GM12878 (cell line): ENCODE measurements at places on chromosomes 6 and 20.

GRCh38 chr6:116359131-116359530 is 11.6 kb upstream of the DSE start:
- no peak for DNase-seq

- no peak for DNase-seq
Observed at GRCh38 chr6:133360194-133360593, 119.0 kb downstream of the EYA4 start.

GRCh38 chr6:71246596-71246995 is 42.0 kb upstream of the OGFRL1 start:
- no peak for DNase-seq

DNA sequence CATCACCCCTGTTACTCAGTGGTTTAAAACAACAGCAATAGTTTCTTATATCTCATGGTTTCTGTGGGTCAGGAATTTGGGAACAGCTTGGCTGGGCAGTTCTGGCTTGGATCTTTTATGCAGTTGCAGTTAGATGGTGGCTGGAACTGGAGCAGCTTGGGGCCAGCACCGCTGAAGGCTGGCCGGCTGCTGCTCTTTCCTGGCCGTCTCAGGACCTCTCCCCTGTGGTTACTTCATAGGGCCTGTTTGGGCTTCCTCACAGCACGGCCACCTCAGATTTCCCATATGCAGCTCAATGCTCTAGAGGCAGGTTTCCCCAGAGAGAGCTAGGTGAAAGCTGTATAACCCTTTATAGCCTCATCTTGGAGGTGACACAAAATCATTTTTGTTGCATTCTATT is 15.6 kb downstream of the PKIG start:
- DNase-seq: no peak

- DNase-seq: no peak
Observed at GRCh38 chr6:29403801-29404200, 8.4 kb downstream of the OR12D2 start.
